ENCODE measurements at places on chromosomes 5 and 9.

- DNase-seq = no peak
Measured at GRCh38 chr9:26658476-26658875, 234.1 kb downstream of the CAAP1 start.

GRCh38 chr9:131627326-131627647 is 82.0 kb downstream of the PRRT1B start:
- no peak for DNase-seq

DNA sequence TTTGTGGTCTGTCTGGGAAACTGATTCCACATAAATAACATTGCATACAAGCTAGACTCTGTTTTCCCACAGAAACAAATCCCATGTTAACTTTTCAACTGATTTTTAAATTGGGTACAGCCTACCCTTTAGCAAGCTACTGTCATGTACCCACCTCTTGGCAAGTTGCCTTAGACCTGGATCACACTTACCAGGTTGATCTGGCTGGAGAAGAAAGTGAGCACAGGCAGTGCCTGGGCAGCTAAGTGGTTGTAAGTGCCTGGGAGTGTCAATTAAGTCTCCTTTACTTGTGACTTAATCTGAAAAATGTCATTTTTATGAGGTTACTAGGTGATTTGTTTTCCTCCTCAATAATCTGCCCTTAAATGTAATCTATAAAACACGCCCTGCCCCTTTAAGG is 336.4 kb downstream of the ARL15 start:
- DNase-seq = no peak

DNA sequence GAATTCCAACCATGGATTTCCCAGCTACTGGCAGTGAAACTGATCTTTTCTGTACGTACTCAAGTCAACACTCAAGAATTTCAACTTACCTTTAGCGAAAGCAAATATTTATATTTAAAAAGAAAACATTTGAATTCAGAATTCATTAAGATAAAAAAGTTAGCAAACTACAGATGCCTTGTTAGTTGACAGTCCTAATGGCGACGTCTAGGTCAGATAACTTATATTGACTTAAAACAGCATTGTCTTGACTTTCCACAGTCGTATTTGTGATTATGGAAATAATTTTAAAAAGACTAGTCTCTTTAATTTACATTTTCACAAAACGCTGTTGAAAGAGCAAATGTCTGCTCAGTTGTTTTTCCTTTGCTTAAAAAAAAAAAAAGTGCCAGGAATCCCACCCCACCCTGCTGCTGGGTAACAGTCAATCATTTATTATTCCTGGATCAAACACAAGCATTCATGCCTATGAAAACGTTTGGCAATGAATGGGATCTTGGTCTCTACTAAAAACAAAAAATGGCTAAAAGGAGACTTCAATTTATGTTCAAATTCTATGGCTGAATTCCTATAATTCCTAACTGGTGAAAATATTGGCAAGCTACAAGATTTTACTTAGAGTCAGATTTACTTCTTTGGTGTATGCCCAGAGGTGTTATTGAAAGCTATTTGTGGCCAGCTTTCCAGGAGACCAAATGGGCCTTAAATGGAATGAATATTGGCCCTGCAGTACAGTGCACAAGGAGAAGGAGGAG is 22.0 kb downstream of the OR2S2 start:
- DNase-seq = no peak

DNA sequence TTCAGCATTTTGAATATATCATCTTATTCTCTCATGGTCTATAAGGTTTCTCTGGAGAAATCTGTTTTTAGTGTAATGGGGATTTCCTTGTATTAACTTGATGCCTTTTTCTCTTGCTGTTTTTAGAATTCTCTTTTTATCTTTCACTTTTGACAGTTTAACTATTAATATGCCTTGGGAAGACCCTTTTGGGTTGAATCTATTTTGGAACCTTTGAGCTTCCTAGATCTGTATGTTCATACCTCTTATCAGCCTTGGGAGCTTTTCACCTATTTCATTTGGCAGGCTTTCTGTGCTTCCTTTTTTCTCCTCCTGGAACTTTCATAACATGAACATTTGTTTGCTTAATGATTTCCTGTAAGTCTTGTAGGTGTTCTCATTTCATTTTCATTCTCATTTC is 22.2 kb downstream of the RCL1 start:
- no peak for DNase-seq

- no peak for DNase-seq
Measured at GRCh38 chr5:61254969-61255555, 77.0 kb upstream of the ZSWIM6 start.

DNA sequence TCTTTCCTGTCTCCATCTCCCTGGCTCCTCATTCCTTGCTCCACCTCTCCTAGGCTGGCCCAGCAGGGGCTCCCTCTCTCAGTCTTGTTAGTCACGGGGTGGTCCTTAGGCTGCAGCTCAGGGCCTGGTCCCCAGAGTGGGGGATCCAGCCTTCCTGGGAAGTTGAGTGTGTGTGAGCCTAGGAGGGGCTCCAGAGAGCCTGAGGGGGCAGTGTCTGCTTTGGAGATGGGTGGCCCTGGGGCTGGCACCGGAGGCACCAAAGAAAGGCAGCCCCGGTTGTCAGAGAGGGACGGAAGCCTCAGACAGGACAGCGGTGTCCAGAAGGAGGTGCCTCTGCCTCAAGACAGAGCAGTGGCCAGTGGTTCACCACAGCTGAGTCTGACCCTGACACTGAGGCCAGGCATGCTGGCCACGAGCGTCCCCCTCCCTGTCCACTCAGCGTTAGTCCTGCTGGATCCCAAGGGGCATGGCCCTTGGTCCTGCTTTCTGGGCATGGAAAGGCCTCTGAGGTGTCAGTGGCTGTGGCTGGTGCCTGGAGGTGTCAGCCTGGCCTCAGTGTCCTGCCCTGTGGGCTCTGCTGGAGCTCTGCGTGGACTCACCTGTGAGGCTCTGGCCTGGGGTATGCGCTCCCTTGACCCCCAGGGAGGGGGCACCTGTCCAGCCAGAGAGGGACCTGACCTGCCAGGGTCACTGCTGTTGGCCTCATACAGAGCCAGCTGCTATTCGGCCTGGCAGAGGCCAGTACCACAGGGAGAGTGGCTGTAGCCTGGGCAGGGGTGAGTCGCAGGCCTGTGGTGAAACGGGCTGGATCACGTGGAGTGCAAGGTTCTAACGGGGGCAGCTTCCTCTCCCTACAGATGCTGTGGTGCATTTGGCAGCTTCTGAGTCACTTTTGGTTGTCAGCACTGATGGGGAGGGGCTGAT is 130.6 kb downstream of the CACNA1B start:
- DNase-seq = no peak

DNA sequence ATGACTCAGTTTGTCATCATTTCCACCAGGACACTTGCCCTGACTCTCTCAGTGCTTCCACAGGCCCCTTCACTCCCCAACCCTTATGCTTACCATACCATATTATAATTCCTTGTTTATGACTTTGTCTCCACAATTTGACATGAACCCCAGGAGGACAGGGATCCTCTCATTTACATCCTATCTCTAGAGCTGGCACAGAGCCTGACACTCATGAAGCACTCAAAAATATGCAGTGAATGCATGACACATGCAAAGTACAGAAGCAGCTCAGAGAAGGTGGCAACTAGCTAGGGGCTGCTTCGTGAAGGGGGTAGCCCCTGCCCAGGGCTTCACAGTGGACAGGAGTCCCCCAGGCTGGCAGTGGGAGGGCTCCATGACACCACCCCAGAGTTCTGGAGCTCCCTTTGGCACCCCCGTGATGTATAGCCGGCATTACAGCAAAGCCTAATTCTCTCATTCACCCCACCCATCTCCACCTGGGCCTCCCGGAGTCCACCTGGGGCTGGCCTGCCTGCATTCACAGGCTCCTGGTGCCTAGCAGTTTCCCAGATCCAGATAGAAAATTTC is 112.0 kb upstream of the SPOCK1 start:
- DNase-seq = no peak

GRCh38 chr5:32506799-32507198 is 62.3 kb upstream of the ZFR start:
- no peak for DNase-seq

- no peak for DNase-seq
Measured at GRCh38 chr5:167511276-167511675, 780.2 kb upstream of the WWC1 start.

DNA sequence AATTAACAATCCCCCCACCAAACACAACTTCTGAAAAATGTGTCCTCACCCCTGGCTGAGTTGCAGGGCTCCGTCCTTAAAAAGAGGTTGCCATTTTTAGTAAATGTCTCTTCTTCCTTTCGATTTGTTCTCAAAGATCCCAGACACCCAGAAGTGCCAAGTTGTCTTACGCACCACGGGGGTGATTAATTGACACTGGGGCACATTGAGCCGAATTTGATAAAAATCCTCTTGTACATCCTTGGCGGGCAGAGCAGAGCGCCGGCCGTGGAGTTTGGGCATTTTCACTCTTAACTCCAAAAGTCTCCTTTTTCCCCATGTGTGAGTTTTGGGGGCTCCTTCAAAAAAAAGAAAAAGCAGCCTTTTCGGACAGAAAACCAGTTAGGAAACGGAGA is 4.5 kb downstream of the LMX1B start:
- no peak for DNase-seq

GRCh38 chr5:164336276-164336675 is 830.9 kb downstream of the MAT2B start:
- DNase-seq = no peak

DNA sequence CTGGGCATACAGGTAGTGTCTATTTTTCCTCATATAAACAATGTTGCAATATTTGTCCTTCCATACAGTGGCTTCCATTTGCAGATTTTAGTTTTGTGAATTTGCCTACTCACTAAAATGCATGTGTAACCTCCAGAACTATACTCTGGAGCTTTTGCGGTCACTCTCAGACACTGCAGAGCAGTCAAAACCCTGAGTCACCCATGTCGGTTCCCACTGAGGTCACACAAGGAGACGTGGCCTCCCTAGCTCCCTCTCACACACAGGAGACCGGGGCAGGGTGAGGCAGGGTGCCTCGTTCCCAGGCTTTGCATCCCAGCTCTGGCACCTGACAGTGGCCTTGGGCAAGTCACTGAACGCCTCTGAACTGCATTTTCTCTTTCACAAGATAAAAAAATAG is 55.5 kb upstream of the ZNF354A start:
- DNase-seq = no peak

DNA sequence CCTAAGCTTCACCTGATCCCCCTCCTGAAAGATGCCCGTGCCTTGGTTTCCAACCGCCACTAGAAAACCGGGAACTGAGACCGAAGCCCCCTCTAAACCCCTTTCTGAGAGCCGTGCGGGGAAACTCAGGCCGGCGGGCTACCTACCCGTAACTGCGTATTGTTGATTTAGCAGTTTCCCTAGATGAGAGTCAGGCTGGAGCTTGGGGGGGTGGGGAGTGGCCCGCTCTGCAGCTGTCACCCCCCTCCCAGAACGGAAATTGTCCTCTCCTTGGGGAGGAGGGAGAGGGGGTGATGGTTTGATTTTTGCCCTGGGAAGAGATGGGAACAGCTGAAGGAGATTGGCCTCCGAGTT is 2.5 kb downstream of the CXXC5 start:
- DNase-seq = no peak

- DNase-seq = no peak
Measured at GRCh38 chr9:21078702-21079101, 960 bp upstream of the IFNB1 start.

- no peak for DNase-seq
Measured at GRCh38 chr9:91474656-91475055, 51.0 kb upstream of the NFIL3 start.

DNA sequence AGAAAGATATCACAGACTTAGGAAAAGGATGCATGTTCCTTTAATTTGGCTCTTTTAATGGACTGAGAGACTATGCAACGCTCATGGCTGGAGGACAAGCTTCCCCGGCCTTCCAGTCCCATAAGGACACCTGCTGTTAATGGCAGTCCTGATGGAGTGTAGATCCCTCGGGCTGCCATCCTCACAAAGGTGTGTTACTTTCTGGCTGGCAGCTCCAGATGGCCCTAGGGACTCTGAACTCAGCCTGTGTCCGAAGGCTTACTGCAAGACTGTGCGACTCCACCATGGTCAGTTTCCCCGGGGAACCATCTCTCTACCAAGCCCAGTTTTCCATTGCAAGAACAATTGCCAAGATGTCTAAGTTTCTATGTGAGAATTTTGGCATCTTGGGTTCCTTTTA is 25.5 kb upstream of the KCNIP1 start:
- DNase-seq = no peak

Data from activated T-cell treated with anti-CD3 and anti-CD28 coated beads for 24 hours (primary cell).